ENCODE measurements at places on chromosomes 11 and 22.

DNA sequence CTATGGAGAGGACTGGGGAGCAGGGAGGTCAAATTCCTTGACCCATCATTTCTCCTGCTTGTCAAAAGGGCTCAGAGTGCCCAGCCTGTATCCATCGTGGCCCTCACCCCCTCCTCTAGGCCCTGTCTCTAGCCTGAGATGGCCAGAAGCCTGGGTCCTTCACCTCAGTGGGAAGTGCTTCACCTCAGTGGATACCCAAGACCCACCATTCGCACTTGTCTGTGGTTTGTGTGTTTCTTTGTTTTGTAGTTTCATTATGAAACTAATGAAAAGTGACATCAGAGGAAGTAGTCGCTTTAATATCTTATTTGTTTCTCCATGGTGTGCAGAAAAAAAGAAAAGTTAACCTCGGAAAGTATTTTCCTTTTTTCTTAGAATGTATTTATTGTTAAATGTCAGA lies 194.0 kb upstream of the CADM1 start:
- DNase-seq = no peak

- no peak for DNase-seq
These were observed 7.3 kb upstream of the SCGB1A1 start for GRCh38 chr11:62411524-62411923.

DNA sequence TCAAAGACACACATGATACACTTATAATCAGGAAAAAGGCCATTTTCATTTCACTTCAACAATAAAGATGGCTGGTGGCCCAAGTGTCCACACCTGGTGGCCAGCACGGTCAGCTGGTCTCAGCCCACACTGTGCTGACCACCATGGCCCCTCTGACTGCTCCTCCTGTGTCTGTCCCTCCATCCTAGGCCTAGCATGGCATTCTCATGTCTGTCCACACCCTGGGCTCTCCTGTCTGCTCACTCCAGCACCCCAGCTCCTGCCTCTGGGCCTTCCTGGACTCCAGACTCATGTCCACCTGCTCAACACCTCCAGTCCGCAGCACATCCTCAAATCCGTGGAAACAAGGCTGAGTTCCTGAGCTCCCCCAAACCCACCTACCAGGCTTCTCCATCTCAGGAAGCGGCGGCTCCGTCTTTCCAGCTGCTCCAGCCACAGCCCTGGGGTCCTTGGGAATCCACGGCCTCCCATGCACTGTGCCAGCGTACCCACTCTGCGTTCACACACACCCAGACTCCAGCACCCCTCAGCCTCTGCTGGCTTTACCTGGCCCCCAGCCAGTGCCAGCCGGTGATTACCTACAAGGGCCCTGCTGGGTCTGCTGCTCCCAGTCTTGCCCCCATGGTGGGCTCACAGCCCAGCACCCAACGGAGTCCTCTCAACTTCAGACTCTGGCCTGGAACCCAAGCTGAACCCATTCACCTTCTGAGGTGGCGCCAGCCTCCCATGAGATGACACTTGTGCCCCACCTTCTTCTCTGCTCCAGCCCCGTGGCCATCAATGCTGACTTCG lies 13.9 kb downstream of the SIRT3 start:
- DNase-seq = no peak

GRCh38 chr11:113134626-113135025 lies 173.4 kb downstream of the NCAM1 start:
- no peak for DNase-seq

DNA sequence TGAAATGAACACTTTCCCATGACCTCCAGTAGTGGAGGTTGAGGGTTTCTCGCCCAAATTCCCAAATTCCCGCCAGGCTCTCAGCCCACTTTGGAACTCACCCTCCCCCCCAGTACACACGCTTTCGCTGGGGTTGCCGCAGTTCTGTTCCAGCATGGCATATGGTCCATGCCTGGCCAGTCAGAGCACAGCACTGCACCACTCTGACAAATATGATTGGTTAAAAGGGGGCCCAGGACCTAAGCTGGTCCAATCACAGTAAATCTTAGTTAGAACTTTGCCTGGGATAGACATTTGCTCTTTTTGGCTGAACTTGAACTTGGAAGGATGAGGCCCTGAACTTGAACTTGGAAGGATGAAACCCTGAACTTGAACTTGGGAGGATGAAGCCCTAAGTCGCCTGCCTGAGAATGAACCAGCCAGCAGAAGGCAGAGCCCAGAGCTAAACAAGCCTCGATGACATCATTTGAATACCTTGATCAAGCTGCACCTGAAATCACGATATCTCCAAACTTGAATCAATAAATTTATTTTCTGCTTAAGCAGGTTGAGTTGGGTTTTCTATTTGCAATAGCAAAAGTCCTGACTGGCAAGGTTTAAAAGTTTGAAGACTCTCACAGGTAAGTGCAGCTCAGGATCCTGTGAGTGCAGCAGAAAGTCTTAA lies 12.6 kb upstream of the SSTR3 start:
- no peak for DNase-seq

- DNase-seq = no peak
These were observed 25.0 kb upstream of the TMPRSS5 start for GRCh38 chr11:113730887-113731726.

DNA sequence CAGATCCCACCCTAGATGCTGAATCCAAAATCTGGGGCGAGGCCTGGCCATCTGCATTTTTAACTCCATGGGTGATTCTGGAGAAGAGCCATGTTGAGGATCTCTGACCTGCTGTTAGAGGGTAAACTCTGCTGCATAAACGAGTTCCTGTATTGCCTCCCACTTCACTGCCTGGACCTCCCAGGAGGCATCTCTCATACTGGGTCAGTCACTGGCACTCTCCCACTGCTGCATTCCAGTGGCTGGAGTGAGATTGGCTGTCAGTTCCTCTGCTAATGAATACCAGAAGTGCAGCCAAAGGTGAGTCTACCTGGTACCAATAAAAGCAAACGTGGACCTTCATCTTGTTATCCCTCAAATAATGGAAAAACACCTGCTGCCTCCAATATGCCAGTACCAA lies 10.3 kb downstream of the POLDIP3 start:
- DNase-seq = no peak

Data from left forelimb (tissue), 1 donor.